ENCODE measurements at places on chromosomes 1 and 21.

DNA sequence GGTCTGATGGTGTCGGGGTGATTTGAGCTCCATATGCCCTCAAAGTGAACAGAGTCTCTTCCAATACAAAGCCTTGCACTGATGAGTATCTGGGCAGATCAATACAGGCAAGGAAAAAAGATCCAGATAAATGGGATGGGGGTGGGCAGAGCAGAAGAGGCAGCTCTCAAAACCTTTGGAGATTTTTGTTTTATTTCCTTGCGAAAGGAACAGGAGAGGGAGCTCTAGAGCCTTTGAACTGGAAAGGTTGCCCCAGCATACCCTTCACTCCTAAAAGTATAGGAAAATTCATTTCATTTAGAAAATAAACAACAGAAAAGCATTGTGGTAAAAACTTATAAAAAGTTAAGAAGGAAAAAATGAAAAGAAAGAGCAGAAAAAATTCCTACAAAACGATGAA, 31.4 kb upstream of the OLIG2 start:
- no peak for DNase-seq

DNA sequence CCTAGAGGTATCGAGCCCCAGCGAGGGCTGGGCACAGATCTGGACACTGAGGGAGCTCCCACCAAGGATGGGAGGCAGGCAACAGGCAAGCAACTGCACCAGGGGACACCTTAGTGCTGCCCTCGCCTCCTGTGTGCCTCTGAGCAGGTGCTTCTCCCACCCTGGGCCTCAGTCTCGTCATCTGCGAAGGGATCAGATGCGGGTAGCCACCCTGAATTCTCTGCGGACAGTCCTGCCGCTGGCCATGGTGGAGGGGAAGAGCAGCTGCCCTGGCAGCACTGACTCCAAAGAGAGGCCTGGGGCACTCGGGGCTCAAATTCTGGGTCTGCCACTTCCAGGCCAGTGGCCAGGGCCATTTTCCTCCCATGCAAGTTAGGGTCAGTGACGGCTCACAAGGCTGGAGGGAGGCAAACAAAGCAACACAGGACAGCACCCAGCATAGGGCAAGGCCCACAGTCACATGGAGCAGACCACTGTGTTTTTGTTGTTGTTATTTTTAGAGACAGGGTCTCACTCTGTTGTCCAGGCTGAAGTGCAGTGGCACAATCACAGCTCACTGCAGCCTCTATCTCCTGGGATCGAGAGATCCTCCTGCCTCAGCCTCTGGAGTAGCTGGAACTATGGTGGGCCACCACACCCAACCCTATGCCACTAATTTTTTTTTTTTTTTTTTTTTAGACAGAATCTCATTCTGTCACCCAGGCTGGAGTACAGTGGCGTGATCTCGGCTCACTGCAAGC, 7.1 kb upstream of the SDC3 start:
- no peak for DNase-seq

- DNase-seq = no peak
These were observed 10.8 kb downstream of the ASAP3 start for GRCh38 chr1:23473037-23473800.

- no peak for DNase-seq
These were observed 426.1 kb downstream of the NUF2 start for GRCh38 chr1:163747855-163748254.

DNA sequence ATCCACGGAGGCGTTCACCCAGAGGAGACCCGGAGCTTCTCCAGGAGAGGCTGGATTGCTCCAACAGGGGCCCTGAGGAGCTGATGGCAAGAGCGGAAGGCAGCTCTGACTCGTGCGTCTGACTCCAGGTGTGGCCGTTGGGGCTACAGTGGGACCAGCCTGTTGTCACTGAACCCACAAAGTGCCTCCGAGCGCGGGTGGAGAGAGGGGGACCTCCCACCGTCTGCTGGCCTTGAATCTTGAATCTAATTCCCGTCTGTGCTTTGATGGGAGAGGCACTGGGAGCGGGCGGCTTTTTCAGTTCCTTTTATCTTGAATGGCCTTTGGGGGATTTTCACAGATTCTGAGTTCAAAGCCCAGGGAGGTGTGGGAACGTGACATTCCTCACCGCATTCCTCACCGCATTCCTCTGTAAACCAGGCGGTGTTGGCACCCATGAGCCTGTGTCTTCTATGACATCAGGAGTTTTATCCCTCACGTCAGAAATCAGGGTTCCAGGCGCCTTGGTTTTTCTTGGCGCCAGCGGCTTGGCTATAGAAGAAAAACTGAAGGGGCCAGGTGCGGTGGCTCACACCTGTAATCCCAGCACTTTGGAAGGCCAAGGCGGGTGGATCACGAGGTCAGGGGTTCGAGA, 39.2 kb upstream of the COL18A1 start:
- no peak for DNase-seq

DNA sequence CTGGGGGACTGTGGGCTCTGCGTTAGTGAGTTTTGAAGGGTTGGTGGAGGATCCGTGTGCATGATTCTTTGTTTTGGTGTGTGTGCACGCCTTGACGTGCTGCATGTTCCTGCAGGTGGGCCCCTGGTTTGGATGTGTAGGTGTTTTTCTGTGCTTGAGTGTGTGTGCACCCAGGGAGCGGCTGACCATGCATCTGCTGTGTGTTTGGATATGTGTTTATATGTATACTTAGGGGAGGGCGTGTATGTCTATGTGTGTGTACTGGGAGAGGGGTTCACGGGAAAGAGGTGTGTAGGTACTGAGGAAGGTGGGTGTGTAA, 1.1 kb downstream of the VANGL2 start:
- no peak for DNase-seq

GRCh38 chr1:232940262-232940661, 10.1 kb upstream of the NTPCR start:
- DNase-seq = no peak

GRCh38 chr1:110508028-110508940, 10.7 kb downstream of the KCNA10 start:
- DNase-seq = no peak

DNA sequence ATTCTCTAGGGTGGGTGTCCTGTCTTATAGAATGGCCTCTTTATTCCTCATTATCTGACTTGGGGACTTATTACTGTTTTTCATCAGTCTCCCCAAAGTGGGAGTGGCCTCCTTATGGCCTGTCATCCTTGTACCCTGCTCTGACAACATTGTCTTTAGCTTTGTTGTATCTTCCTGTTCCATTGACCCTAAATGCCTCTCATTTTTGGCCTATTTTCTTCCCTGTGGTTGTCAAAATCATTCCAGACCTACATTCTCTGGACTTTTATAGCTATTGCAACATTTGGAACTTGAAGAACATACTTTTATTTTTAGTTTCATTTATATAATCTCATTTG, 9.7 kb downstream of the SFT2D2 start:
- no peak for DNase-seq

DNA sequence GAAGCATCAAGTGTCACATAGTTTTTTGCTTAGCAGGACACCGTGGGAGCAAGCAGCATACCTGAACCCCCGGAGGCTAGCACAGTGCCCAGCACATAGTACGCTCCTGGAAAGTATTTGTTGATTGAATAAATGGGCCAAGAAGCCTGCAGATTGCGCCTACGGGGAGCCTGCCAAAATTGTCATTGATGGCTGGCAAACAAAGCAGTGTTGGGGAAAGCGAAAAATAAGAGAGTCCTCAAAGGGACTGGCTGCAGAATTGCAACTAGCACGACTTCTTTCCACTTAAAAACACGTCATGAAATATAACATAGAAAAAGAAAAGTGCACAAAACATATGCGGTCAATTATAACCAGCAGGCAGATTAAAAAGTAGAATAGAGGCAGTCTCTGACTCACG, 125.2 kb upstream of the GALNT2 start:
- no peak for DNase-seq

- no peak for DNase-seq
These were observed 15.5 kb upstream of the CITED4 start for GRCh38 chr1:40877698-40878097.

- DNase-seq = no peak
These were observed 52.4 kb upstream of the SSX2IP start for GRCh38 chr1:84742653-84743052.

- no peak for DNase-seq
These were observed 53.7 kb downstream of the KCNJ6 start for GRCh38 chr21:37862536-37862935.

GRCh38 chr1:238639861-238640260, 746.5 kb upstream of the CHRM3 start:
- DNase-seq = no peak

DNA sequence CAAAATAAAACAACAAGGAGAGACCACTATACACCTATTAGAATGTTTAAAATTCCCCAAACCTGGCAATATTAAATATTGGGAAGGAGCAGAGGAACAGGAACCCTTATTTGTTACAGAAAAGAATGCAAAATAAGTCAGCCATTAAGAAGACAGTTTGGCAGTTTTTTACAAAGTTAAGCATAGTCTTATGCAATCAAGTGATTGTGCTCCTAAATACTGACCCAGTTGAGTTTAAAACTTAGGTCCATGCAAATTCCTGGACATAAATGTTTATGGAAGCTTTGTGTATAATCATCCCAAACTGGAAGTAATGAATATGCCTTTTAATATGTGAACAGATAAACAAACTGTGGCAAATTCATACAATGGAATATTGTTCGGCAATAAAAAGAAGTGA, 72.9 kb upstream of the RGS4 start:
- DNase-seq = no peak

GRCh38 chr21:30600787-30601186, at the start of gene KRTAP22-1:
KRTAP22-1 (plus strand) TSS chr21:30601087.
- DNase-seq = no peak

GRCh38 chr1:109112056-109112651, 1.8 kb upstream of the ELAPOR1 start:
- no peak for DNase-seq

- DNase-seq = no peak
These were observed 2.7 kb downstream of the COL8A2 start for GRCh38 chr1:36122062-36123030.

DNA sequence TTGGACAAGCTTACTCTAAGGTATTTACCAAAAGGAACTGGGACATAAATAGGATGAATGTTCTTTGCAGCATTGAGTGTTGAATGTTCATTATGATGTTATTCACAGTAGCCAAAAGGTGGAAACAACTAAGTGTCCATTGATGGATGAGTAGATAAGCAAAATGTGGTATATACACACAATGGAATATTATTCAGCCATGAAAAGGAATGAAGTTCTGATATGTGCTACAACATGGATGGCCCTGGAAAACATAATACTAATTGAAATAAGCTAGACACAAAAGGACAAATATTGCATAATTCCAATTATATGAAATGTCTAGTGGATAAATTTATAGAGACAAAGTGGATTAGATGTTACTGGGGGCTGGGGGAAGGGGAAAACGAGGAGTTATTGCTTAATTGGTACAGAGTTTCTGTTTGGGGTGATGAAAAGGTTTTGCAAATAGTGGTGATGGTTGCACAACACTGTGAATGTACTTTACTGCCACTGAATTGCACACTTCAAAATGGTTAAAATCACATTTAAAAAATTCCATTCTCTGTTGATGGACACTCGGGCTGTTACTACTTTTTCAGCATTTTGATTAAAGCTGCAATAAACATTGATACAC, 2.9 kb downstream of the MTARC1 start:
- DNase-seq = no peak

- no peak for DNase-seq
These were observed 92.8 kb upstream of the CDC42BPA start for GRCh38 chr1:227411066-227411465.

- no peak for DNase-seq
These were observed 1.2 kb upstream of the CSMD2 start for GRCh38 chr1:34166191-34166624.

DNA sequence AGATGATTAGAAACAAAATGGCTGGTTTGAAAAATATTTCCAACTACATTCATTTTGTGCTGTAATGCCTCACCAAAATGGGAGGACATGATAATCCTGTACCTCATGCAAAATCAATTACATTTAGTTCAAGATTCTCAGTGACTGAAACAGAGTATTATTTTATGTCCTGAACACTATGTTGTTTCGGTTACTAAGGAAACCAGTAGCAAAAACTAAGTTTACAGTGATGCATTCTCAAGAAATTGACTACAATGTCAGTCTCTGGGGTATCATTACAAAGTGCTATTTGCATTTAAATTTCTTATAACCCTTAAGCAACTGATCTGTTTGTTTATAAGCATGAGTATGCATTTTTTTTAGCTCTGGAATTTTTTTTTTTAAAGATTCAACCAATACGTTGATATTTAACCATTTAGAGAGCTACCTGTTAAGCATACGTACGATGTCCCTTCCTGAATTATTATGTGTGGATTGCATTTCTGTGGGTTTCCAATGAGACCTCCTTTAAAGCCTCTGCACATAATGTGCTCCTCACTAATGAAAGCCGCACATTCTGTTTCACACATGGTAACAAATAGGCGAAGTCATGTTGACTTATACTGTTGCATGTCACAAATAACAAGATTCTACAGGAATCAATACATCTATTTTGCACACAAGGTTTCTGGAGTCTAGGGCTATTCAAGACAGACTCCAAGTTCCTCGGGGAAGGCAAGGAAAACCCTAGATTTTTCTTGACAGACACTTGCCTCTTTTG, 1035.7 kb downstream of the ADGRL2 start:
- no peak for DNase-seq

GRCh38 chr1:3036447-3037280, 15.4 kb downstream of the ACTRT2 start:
- DNase-seq = no peak

- DNase-seq = peak; percentile 17
These were observed 65.2 kb downstream of the SIK1 start for GRCh38 chr21:43361493-43362296.

DNA sequence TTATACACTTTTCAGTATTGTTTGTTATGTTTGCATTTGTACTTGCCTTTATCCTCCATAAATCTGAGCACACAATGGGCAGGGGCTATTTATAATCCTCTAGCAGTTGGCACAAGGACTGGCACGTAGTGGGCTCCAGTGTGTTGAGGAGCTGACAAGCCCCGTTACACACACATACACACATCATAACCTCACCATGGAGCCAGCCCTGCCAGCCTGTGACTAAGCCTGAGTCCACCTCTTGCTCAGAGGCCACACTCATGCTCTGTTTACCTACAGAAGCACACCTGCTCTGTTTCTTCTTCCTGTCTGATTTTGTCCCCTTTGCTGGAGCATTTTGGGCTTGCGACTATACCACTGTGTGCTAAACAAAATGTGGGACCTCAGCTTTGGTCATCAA, 64.5 kb upstream of the SPATA6 start:
- DNase-seq = no peak

DNA sequence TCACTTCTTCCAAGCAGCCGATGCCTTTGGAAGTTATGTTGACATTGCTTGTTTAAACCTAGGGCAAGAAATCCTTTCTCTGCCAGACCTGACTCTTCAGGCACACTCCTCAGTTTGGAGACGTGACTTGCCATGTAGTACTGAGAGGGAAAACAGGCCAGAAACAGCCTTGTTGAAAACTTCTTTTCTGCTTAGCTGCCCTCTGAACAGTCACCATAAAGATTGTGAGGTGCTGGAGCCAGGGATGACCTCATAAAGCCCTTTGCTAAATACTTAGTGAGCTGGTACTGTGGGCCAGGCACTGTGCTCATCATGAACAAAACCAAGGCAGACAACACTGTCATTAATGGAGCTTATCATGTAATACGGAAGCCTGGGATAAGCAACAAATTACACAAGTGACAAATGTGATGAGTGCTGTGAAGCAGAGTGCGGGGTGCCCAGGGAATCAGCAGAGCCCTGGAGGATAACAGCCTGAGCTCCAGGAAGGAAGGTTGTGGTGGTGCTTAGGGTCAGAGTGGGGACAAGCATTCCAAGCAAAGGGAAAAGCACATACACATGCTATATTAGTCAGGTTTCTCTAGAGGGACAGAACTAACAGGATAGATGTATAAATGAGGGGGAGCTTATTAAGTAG, 42.4 kb downstream of the MTARC1 start:
- DNase-seq = no peak

- no peak for DNase-seq
These were observed 55.8 kb upstream of the CLDN14 start for GRCh38 chr21:36535618-36536241.

All from stimulated activated CD8-positive, alpha-beta memory T cell treated with anti-CD3 and anti-CD28 coated beads, Interleukin-2, amount 100 ng/mL, for 48 hours (primary cell).